ENCODE measurements at places on chromosomes 7 and 10.

DNA sequence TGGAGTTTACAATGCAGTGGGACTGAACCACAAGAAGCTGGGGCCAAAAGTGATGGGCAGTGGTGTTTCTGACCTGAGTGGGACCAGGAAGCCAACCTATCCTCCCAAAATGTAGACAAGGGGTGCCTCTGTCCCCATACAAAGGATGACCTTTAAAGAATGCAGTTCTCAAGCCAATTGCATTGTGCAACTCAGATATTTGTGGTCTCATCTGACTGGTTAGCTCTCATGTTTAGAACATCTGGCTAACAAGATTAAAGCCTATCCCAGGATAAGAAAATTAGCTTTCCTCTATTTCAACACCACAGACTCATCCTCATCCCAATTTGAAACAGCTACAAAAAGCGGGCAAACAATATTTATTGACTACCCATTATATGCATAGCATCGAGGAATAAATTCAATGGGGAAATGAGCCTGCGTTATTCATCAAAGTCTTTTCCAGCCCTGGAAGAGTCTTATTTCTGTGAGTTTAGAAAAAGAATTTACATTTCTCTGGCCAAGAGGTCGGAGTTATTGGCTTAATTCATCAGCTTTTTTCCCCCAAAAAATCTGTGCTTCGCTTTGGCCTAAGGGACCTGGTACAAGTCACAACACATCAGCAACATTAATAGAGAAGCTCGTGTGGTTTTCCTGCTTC, 26.7 kb downstream of the ELMO1 start:
- DNase-seq, result no peak

- no peak for DNase-seq
These were observed 53.7 kb upstream of the DPYSL4 start for GRCh38 chr10:132133005-132133404.

GRCh38 chr7:30028749-30029635, 780 bp downstream of the PLEKHA8 start:
- no peak for DNase-seq

GRCh38 chr10:63429281-63429680, 36.5 kb downstream of the JMJD1C start:
- DNase-seq, result no peak

DNA sequence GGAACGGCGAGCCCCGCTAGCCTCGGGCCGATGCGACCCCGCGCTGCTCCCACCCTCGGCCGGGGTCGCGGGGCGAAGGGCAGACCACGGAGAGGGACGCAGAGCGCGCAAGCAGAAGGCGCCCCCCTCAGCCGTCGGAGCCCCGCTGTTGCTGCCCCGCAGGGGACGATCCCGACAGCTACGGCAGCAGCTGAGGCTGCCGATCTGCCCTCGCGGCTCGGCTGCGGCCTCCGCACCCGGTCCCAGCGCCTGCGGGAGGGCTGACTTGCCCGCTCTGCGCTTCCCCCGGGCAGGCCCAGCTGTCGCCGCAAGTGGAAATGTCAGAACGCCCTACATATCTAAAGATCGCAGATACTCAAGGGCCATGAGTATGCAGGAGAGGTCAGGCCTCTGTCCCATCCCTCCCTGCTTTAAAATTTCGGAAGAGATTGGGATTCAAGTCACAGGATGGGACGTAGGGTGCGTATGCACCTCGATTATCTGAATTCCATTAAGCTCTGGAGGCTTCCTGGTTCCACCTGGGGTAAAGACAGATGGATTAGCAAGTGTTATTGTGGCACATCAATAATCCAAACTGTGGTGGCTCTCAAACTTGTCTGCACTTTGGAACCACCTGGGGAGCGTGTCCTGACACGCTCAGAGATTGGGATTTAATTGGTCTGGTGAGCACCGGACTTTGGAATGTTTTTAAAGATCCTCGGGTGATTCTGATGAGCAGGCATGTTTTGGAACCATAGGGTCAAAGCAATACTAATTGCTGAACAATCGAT, at the start of gene CRPPA:
Gene CRPPA (minus strand): TSS at position 206 of the 770 bp plus-strand sequence. CDS start 216 bp downstream, outside the sequence.
- no peak for DNase-seq

DNA sequence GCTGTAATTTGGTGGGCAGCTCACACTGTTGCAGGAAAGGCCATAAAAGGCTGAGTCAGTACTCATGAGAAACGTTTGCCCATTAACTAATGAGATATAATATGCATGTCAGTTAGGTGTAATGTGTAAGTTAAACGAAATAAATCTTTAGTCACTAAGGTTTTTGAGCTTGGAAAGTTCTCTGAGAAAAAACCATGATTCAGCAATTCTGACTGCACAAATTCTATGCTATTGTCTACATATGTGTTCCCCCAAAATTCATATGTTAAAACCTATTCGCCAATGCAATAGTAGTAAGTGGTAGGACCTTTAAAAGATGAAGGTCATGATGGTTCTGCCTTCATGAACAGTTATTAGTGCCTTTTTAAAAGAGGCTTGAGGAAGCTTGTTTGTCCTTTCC, 559.7 kb upstream of the LRRTM3 start:
- no peak for DNase-seq

DNA sequence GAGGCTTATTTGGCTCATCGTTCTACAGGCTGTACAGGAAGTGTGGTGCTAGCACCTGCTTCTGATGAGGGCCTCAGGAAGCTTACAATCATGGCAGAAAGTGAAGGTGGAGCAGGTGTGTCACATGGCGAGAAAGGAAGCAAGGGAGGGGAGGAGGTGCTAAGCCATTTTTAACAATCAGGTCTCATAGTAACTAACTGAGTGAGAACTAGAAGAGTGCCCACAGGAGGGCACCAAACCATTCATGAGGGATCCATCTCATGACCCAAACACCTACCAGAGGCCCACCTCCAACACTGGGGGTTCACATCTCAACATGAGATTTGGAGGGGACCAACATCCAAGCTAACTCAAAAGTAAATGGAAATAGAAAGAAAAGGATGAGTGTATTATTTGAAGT, 78.1 kb downstream of the CXCL12 start:
- DNase-seq, result no peak

- DNase-seq, result no peak
These were observed 17.0 kb upstream of the GIMAP2 start for GRCh38 chr7:150668472-150668911.

GRCh38 chr7:42197451-42197850, 39.6 kb downstream of the GLI3 start:
- no peak for DNase-seq

GRCh38 chr7:81433692-81434331, 336.0 kb downstream of the HGF start:
- DNase-seq, result no peak

- DNase-seq, result no peak
These were observed 22.0 kb upstream of the LIPF start for GRCh38 chr10:88642209-88642608.

GRCh38 chr7:127417346-127417745, 24.8 kb upstream of the ZNF800 start:
- DNase-seq, result no peak

GRCh38 chr10:101114646-101115045, 16.5 kb upstream of the TLX1 start:
- no peak for DNase-seq

DNA sequence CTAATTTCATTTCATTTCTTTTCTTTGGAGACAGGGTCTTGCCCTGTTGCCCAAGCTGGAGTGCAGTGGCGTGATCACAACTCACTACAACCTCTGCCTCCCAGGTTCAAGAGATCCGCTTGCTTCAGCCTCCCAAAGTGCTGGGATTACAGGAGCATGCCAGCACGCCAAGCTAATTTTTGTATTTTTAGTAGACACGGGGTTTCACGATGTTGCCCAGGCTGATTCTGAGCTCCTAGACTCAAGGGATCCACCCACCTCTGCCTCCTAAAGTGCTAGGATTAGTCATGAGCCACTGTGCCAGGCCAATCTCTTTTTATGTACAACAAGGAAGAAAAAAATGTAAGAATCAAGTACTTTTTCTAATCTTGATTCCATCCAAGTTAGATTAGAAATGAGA, 10.7 kb upstream of the KMT2E start:
- DNase-seq, result no peak

- no peak for DNase-seq
These were observed 281.4 kb downstream of the DNAJB6 start for GRCh38 chr7:157618091-157618726.

Data from substantia nigra (tissue), 51 donors.